Stimulated activated CD4-positive, alpha-beta T cell treated with anti-CD3 and anti-CD28 coated beads, TNF-alpha, amount 100 ng/mL, for 24 hours (primary cell): ENCODE measurements at places on chromosomes 11 and 22.

- no peak for DNase-seq
Observed at GRCh38 chr11:26572770-26573402, 823 bp upstream of the MUC15 start.

DNA sequence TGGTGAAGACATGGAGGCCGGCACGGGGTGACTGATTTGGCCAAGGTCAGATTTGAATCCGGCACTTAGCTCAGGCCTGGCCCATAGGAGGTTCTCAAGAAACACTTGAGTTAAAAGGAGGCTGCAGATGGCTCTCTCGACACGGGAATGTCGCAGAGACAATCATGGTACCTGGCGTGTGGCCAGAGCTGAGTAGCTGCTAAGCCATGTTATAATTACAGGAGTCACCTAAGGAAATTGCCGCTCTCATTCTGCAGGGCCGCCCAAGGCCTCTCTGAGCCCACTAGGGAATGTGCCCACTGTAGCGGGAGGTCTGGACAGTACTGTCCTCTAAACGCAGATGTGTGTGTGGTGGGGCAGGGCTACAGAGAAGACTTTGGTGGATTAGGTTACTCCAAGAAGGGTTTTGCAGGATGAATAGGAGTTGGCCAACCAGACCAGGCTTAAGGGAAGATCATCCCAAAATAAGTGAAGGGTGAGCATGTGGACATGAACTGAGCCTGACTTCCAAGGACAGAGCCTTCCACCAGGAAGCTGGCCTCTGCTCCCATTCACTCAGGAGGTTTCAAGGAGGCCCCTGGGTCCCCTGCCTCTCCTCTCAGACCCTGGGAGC lies 19.3 kb upstream of the PRR5 start:
- DNase-seq: no peak

DNA sequence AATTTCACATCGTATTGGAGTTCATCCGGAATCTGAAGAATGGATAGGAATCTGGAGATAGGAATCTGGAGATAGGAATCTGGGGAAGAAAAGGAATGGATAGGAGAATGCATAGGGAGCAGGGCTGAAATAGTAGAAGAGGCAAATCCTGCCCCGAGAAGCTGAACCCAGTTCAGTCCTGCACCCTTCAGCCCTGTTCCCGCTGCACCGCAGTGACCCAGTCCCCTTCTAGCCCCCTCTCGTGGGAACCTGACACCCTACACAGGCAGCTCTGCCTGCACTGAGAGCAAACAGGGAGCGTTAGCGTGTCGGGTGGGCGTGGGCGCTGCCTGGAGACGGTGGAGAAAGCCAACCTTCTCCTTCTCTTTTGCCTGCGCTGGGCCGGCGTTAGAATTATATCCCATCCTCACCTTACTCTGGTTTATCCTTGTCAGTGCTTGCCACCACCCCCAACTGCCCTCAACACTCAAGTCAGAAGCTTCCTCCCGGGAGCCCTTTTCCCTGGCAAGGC lies 1.0 kb upstream of the CCKBR start:
- no peak for DNase-seq

DNA sequence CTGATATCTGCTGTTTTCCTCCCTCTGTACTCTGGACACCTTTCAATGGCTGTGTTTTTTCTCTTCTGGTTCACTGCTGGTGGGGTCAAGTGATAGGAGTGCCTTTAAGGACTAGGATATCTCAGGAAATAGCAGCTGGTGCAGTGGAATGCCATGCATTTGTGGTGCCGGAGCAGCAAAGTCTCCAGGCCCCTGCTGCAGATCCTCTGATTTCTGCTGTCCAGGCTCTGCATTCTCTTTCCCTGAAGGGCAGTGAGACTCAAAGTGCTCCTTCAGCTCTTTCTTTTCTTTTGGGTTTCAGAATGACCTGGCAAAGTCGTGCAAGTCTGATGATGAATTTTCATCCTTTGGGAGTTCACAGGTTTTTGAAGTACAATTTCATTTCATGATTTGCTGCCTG lies 774.3 kb downstream of the FAM181B start:
- no peak for DNase-seq

GRCh38 chr22:27809226-27809603 lies 7.7 kb upstream of the MN1 start:
- DNase-seq: no peak

DNA sequence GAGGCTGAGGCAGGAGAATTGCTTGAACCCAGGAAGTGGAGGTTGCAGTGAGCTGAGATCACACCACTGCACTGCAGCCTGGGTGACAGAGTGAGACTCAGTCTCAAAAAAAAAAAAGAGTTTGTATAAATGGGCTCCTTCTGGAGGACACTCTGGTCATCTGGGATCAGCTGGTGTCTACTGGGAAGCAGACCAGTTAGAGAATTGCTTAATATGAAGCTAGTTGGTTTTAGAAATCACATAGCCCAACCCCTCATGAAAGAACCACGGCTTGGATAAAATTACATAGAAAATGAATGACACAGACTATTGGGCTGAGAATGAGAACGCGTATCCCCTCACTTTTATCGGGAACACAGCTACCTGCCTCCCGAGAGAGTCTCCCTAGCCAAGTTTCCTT lies 3.2 kb upstream of the MS4A14 start:
- DNase-seq: no peak

DNA sequence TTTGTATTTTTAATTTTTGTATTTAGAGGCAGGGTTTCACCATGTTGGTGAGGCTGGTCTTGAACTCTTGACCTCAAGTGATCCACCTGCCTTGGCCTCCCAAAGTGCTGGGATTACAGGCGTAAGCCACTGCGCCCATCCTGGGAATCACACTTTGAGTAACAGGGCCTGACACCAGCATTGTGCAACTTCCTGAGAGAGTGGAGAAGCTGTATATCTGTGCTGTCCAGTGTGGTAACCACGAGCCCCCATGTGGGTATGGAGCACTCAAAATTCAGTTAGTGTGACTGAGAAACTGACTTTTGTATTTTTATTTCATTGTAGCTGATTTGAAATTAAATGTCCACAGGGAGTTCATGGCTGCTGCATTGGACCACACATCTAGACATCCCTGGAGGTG lies 36.2 kb downstream of the MPPED1 start:
- no peak for DNase-seq

DNA sequence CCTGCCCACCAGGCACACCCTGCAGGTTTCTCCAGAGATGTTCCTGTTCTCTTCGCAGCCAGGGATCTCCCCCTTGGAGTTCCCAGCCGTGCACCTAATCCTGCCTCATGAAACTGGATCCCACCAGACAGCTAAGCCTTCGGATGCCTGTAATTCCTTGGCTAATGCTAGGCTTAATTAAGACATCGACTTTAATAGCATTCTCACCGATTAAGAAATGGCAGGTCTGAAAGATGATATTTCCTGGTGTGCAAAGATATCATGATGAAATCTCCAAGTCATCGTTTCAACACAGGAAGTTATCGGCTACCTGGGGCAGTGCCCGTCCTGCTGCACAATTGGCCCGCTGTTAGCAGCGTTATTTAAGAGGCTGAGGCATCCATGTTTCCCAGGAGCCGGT lies 41.5 kb upstream of the CCND1 start:
- DNase-seq: no peak

- no peak for DNase-seq
Observed at GRCh38 chr11:59761993-59762392, 6.8 kb downstream of the STX3 start.

DNA sequence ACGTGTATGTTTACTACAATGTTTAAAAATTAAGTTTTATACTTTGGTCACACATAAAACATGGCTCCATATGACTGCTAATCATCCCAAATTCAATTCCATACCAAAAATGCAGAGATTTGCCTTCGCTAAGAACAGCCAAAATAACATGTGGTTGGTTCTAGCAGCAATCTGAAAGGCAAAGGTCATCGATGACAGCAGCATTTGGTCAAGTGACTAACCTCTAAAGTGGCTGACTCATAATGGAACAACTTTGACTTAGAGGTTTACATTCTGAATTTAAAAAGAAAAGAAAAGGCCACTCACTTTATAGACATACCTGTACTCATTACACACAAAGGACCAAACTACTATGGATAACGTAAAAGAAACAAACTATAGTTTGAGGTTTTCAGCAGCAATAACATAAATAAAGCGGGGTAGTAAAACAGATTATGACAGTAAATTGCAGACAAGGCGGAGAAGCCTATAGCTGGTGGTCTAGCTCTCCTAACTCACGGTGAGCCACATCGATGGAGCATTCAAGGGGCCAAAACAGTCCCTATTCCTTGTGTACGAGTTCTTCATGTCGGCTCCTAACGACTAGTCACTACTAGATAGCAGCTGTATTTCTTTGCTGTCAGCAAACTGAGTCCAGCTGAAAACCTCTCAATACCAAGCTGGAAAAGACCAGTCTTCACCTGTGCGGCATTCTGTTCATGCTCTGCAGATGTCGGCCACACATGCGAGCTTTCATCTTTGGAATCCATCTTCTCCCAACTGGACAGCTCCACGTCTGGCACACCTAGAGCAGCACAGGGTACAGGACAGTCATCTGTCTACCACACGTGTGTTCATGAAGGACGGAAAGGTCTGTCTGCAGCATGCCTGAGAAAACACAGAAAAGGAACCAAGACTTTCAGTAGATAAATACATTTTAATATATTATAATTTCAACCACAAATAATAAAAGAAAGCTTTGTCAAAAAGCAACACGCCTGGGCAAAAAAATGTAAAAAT lies 42.1 kb downstream of the PRDM10 start:
- DNase-seq: no peak

GRCh38 chr22:47331750-47332149 lies 569.3 kb downstream of the TBC1D22A start:
- DNase-seq: no peak

DNA sequence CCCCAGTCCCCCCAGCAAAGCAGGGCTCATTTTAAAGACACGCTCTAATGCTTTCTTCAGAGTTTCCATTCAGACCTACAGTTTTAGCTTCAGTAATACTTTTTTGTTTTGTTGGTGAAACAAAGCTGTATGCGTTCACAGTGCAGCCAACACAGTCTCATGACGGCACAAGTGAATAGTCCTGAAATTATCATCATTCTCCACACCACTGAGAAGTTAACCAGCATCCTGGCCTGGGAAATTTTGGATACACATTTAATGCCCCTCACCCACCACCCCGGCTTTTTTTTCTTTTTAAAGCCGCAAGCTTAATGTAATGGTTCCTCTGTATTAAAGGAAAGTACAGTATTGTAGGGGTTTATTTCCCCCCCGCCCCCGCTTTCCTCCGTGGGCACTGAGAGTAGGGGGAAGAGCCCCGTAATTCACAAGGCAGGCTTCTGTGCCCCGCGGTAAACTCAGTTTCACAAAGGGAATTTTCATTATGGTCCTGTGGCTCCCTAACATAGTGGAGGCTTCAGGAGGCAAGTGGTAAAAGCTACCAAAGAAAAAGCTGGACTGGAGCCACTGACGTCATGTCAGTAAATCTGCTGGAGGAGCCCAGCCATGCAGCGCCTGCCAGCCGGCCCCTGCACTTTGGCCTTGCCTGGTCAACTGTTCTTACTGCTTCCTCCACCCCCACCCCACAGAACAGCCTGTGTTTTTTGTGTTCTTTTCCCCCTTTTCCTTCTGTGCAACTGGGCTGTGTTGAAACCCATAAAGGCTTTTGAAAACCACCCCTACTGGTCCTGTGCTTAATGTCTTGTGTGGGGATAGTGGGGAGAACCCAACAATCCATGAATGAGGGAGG lies 18.2 kb downstream of the TEAD1 start:
- no peak for DNase-seq

- no peak for DNase-seq
Observed at GRCh38 chr11:129743112-129743815, 72.4 kb upstream of the TMEM45B start.

DNA sequence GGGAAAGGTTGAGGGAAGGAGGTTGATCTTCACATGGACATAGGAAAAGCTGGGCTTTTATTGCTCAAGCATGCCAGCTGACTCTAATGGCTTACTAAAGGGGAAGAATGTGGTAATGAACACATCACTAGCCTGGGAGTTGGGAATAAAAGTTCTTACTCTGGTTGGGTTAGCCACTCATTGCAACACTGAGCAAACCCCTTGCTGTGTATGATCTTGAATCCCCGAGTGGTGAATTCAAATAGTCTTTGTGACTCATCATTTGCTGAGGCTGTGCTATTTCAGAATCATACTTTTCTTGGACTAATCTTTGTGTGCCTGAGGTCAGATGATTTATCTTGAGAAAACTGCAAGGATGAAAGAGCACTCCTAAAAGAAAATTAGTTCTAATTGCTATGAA lies 304.1 kb upstream of the ANO5 start:
- DNase-seq: no peak

DNA sequence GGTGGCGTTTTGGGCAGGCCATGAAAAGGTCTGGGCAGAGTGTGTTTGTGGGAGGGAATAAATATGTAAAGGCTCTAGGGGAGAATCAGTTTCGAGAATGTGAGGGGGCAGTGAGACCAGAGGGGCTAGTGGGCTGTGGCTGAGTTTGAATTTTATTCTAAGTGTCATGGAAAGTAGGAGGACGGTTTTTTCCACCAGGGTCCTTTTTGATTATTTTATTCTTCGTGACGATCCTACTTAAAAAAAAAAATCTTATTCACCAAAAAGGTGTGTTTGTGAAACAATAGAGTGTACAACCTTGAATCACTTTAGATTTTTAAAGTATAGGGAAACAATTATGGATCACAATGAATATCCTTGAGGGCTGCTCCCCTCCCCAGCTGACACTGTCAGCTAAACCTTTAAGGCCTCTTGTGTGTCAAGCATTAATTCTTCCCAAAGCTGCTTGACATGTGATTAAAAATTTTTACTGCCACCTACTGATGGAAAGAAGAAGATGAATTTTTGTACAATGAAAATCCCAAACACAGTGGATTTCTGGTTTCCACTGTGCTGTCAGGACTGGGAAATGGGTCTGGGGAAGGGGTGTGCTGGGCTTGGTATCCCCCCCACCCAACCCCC lies 107.5 kb upstream of the OR4B1 start:
- no peak for DNase-seq

GRCh38 chr11:27707676-27708075 lies 7.4 kb upstream of the BDNF start:
- DNase-seq: no peak

DNA sequence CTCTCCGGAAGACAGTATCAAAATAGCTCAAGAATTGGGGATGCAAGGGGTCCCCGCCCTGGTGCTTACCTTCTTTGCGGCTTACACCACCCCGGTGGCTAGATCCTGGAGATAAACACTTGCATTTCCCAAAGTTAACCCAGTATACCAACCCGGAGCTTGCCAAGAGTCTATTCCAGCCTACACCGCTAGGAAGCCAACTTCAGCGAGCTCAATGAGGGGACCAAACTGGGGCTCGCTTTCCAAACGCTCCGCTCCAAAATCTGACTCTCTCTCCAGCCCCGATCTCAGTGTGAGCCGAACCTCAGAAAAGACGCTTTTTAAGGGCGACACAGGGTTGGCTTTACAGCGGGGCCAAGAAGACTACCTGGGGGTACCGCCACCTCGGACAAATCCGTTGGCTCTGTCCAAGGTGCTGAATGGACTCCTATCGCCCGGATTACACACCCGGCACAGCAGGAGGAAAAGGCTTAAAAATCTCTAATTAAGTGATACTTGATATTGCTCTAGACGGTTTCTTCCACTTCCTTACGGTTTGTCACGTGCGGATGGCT lies 20.1 kb upstream of the BDNF start:
- no peak for DNase-seq

DNA sequence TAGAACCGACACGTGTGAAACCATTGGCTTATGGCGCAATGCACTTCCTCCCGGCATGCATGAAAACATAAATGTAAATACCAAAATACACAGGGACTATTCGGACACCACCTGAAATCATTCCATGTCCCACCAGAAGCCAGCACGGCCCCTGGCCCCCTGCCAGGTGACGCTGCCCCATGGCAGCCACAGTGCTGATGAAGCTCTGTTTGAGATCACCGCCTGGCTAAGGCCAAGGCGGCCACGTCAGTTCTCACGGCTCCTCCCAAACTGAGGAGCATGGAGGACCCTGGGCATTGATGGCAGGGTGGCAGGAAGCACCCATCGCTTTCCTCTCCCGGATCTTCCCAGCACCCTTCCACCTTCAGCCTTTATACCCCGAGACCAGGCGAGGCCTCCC lies 89.5 kb downstream of the CDKN1C start:
- no peak for DNase-seq
